ENCODE measurements at places on chromosomes 2 and 18. TPM values are rescaled to one million over a fixed set of nuclear protein-coding genes. Genes with fewer than 3 reads are reported as not detected.
A peak's percentile ranks its signal among the peaks of the same experiment; 100 is the strongest.

DNA sequence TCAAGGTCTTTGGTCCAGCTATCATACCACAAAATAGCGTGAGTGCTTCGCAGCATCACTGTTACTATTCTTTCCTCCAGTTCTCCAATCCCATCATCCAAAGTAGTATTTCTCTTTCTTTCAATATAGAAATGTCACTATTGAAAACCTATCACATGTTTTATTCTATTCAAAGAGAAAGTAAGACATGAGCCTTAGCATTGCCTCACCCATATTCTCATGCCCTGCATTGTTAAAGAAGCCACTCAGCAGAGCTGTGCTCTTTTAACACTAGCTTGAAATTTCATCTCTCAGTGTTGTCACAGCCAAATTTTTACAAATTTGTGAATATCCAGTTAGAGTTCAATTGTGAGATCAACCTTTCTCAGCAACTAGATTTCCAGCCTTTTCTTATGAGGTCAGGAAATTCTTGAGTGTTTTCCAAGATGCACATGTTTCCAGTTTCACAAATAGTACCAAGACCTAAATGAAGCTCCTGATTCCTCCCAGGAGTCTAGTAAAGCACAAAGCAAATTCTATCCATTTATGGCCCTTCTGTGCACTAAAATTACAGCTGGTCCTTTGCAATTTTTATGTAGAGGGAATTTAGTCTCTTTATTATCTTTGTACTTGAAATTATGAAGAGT is 343.7 kb downstream of the SPAG16 start:
- no peak for DNase-seq

GRCh38 chr18:77223653-77224052 is 26.0 kb upstream of the GALR1 start:
- no peak for DNase-seq

- DNase-seq, result no peak
Observed at GRCh38 chr2:207239754-207240494, 74.2 kb upstream of the KLF7 start.

- DNase-seq, result no peak
Observed at GRCh38 chr18:63258749-63259566, 60.6 kb downstream of the BCL2 start.

DNA sequence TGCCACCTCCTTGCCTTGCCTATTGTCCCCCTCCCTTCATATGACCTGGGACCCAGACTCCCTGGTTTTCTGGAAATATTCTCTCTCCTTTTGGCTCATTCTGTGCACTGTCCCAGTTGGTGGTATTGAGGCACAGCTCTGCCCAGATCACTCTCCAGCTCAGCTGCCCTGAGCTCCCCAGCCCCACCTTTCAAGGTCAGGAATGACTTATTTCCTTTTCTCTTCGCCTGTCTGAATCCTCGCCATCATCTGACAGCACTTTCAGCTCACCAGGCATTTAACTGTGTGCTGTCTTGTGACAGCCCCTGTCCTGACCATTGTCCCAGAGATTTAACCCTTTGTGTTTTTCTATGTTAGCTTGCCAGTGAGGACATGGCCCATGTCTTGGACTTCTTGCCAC is 133.0 kb downstream of the MSH2 start:
- DNase-seq, result no peak

DNA sequence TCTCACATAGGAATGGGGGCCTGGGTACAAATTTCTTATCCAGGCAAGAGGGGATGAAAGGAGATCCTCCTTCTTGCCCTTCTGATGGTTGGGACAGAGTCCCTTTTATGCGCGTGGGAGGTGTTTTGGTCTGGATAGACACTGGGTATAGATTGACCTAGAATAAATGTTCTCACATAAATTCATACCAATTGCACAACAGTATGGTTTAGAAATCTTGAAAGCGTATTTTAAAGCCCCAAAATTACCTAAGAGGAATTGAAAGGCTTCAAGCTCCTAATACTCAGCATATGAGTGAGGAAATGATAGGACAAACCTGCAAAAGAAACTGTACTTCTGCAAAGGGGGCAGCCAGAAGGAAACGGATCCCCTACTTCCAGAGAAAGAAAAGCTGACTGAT is 2.6 kb upstream of the BCL2 start:
- no peak for DNase-seq

- DNase-seq, result peak; percentile 11
Observed at GRCh38 chr2:242056785-242057184, 187.3 kb downstream of the RTP5 start.

DNA sequence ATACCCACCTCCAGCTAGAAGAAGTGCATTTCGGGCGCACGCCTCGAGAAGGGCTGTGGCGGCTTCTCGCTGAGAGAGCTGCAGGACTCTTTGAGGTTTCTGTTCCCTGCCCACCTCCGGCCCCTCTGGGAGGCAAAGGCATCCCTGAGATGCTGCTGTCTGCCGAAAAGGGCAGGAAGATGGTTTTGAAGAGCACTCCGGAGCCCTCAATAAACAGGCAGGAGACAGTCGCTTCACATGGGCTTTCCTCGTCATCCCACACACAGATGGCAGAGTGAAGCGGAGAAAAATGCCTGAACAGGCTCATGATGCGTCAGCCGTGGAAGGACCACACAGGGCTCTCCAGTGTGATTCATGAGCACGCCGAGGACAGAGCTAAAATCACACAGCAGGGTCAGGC is 25.4 kb upstream of the GLI2 start:
- DNase-seq, result no peak

DNA sequence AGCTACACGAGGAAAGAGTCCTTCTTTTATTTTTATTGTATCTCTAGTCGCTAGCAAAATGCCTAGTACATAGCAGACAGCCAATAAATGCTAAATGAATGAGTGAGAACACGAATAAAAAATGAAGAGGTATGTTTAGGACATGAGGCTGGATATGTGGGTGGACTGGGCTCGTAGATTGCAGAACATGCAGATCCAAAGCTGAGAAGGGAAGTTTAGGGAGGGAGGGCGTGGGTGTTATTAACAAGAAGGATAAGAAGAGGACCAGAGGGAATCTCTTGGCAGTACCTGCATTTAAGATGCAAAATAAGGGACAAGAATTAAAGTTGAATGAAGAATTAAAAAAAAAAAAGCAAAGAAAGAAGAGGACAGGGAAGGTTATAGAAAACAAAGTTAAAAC is 161.1 kb downstream of the MAP2 start:
- no peak for DNase-seq

DNA sequence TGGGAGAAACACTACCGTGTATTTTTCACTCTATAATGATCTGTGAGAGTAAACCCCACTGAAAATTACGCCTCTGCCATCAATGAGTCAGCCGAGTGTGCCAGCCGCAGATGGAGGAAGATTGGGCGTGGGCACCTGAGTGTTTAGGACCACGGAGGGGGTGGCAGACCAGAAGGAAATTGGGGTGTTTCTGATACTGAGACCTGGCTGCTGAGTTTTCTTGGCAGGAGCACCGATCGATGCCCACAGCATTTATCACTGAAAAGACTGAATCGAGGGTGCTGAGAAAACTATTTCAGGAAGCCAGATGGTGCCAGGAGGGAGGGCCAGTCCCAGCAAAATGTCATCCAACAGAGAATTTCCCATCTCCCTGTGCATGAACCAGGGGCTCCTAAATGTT is 91.9 kb upstream of the TPO start:
- no peak for DNase-seq

- DNase-seq, result no peak
Observed at GRCh38 chr2:18398833-18399232, 161.6 kb downstream of the RDH14 start.

GRCh38 chr2:28557389-28558131 is 61.7 kb downstream of the PLB1 start:
- no peak for DNase-seq

- no peak for DNase-seq
Observed at GRCh38 chr2:160411955-160412354, 81.7 kb downstream of the RBMS1 start.

DNA sequence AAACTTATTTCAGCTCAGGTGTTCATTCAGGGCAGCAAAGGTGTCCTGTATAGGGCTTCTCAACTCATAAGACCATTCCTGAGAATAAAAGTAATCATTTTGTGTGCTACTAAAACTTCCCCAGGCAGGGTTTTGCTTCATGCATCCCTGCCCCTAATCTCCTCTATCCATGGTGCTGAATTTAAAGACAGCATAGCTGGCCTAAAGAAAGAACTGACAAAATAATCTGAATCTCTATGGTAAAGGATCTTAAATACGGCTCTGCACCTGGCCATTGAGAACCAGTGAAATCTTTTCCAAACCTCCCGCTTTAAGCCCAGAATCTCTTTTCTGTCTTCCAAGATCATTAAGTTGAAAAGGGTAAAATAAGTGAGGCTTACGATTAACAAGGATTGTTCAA is 292.1 kb upstream of the KLHL29 start:
- no peak for DNase-seq

DNA sequence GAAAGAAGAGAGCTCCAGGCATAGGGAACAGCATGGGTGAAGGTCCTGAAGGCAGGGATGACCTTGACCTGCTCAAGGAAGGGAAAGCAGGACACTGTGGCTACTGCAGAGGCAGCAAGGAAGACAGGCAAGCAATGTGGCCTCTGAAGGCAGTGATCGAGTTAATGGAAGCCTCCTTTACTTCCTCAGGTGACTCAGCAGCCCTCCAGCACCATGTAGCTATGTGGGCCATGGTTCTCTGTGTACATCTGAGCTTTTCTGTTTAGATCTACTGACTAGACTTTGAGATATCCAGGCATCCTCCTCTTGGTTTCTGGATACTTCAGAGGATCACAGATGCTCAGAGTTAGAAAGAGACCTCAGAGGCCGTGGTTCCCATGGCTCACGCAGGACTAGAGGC is 107.3 kb upstream of the PID1 start:
- no peak for DNase-seq

GRCh38 chr2:6986912-6987361 is 69.7 kb downstream of the RNF144A start:
- DNase-seq, result no peak

- no peak for DNase-seq
Observed at GRCh38 chr18:10403708-10404107, 50.7 kb upstream of the APCDD1 start.

GRCh38 chr2:216118474-216118873 is 9.3 kb downstream of the XRCC5 start:
- no peak for DNase-seq

- DNase-seq, result no peak
Observed at GRCh38 chr18:7117390-7118355, at the start of gene LAMA1. Gene LAMA1, minus strand, starts transcription at chr18:7117797. Its CDS starts 77 bp downstream, at chr18:7117720.

- no peak for DNase-seq
Observed at GRCh38 chr2:139814458-139814857, 1034.3 kb upstream of the NXPH2 start.

DNA sequence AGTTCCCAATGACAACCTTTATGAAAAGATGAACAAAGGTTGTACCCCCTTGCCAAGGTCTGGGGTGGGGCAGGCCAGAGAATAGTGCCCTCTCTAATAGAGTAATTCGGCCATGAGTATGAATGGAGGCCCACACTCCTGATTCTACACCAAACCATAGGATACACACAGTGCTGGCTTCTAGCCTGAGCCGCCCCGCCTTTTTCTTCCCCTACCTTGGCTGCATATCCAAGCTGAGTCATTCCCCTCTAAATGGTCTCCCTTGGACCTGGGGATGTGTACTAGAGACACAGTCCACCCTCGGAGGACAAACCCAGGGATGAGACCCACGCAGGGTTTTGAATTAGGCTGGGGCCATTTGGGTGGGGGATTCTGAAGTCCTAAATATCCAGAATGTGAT is 107.2 kb upstream of the CAPN13 start:
- DNase-seq, result no peak

- DNase-seq, result no peak
Observed at GRCh38 chr2:76197842-76198448, 487.2 kb upstream of the GCFC2 start.

DNA sequence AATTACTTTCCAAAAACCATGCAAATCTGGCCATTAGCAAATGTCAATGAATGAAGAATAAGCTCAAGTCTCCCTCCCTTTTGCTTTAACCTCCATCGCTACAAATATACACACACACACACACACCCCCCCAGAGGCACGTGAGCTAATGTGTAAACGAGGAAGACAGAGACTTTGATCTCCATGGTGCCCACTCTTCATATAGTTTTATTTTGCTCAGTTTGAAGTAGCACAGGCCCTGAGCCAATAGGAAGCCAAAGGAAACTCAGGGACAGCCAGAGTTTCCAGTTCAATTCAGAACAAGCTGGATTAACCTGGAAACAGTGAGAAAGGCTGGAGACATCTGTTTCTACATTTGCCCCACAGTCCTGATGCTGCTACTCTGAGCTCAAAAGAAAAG is 248.4 kb upstream of the MEIS1 start:
- DNase-seq, result no peak

DNA sequence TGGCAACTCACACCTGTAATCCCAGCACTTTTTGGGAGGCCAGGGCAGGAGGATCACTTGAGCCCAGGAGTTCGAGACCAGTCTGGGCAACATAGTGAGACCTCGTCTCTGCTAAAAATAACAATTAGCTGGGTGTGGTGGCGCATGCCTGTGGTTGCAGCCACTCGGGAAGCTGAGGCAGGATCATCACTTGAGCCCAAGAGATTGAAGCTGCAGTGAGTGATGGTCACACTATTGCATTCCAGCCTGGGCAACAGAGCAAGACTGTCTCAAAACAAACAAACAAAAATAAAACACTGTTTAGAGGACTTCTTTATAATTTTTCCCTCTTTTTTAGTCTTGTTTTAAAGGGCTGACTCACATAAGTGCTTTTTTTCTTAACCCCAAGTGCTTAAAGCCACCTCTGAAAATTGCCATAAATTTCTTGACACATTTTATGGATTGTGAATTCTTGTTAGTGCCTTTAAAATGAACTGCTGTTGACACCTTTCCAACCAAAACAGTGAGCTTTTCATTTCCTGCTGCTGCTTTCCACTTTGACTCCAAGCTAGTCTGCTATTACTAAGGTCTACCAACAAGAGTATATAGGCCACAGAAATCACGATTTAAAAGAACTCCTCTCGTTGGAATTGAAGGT is 41.7 kb downstream of the CYP20A1 start:
- no peak for DNase-seq

Gene PRSS56
- total RNA-seq, result not detected

Gene C1QL2
- not detected for total RNA-seq

Gene RAPH1
- total RNA-seq, result 74.2 TPM

Gene NHEJ1
- total RNA-seq, result 6.8 TPM

Gene LIMS4
- total RNA-seq, result 22.4 TPM

Gene FBXO36
- 1.9 TPM for total RNA-seq

Gene CGREF1
- total RNA-seq, result 8.1 TPM

Gene STPG4
- total RNA-seq, result 0.90 TPM

Gene GPR75
- 4.3 TPM for total RNA-seq

Gene C2orf66
- 0.19 TPM for total RNA-seq

Gene TMEM131
- 37.7 TPM for total RNA-seq

Gene ASB18
- total RNA-seq, result not detected

Gene FSHR
- total RNA-seq, result not detected

Gene ZSWIM2
- total RNA-seq, result not detected

Gene CELF4
- not detected for total RNA-seq

Gene RNF152
- total RNA-seq, result 25.5 TPM

Gene CRYGB
- total RNA-seq, result not detected

Gene SCN9A
- 2.9 TPM for total RNA-seq

Gene CCDC121
- 3.6 TPM for total RNA-seq

Gene REG1B
- total RNA-seq, result 4.9 TPM

Gene TMEM237
- total RNA-seq, result 35.9 TPM

Gene TEKT4
- total RNA-seq, result not detected

Gene HRH4
- 0.10 TPM for total RNA-seq

Gene BIRC6
- total RNA-seq, result 102 TPM

All from aorta (tissue), 5 donors.